Brain (organoid and tissue), 16 donors: ENCODE measurements at places on chromosomes 16 and 17.

- no peak for DNase-seq
Observed at GRCh38 chr17:56798916-56799315, 34.8 kb downstream of the C17orf67 start.

DNA sequence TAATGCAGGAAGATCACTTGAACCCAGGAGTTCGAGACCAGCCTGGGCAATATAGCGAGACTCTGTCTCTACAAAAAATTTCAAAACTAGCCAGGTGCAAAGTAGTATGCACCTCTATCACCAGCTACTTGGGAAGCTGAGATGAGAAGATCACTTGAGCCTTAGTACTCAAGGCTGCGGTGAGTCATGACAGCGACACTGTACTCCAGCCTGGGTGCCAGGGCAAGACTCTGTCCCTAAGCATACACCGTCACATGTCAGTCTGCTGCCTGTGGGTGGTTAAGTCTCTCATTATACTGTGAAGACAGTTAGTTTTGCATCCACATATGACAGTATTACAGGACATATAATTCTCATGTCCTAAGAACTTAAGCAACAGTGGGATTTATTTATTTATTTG, 21.8 kb downstream of the NMRAL1 start:
- DNase-seq: no peak

DNA sequence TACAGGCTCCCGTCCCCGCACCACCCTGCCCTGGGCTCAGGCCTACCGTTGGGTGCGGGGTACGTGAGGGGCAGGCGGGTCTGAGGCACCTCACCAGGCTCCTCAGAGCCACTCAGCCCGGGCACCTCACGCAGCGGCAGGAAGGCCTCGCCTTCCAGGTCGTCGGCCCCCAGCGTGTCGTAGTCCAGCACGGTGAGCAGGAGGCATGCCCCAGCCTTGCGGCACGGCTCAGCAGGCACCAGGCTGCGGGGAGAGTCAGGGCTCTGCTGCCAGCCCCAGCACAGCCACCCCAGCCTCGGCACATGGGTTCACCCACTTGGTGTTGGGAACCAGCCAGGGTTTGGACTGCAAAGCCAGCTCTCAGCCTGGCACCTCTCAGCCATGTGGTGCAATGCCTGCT, 15.5 kb downstream of the UNC13D start:
- no peak for DNase-seq

DNA sequence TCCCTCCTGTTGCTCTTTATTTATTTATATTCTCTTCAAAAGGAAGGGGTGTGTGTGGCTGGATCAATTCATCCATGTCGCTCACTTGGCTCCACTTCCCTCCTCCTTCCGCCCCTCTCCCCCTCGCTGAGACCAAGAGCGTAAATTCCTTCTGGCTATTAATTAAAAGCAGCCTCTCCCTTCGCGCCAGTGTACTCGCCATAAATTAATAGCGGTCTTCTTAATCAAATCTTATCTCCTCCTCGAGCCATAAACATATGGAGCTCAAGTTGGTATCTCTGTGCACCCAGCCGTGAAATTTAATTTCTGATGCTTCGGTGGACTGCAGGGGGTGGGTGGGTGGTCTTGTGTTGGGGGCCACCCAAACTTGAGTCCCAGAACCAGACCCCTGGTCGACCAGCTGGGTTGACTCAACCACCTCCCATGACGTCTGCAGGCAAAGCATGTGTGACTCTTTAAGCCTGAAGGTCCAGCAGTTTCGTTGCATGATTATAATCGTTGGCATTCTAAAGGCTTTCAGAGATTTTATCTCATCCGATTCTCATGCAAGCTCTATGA, 57.9 kb downstream of the SDK2 start:
- peak; percentile 31 for DNase-seq

DNA sequence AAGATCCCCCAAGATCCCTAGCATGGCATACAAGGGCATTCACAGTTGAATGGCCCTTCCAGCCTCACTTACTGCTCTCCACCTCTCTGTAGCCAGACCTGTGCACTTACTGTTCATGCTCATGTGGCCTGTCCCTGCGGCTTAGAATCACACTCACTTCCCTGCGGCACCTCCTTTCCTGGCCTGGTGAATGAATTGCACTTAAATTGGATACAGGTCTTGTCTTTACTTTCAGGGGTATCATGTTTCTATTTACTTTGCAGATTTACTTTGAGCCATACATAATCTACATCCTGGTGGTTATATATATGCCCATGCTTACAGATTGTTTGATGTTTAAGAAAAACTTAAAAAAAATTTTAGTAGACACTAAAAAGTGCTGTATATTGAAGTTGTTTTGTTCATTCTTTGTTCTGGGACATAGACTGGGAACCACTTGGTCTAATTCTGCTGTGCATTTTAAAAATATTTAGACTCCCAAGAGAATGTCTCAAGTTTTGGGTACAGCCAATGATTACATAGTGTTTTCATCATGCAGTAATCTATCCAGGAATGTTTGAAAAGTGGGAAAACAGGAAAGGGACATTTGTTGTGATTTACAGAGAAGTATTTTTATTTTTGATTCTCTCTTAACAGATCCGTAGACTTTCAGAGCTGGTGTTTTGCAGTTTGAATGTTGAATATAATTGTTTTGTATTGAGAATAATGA, 63.9 kb downstream of the NUP88 start:
- DNase-seq: no peak

DNA sequence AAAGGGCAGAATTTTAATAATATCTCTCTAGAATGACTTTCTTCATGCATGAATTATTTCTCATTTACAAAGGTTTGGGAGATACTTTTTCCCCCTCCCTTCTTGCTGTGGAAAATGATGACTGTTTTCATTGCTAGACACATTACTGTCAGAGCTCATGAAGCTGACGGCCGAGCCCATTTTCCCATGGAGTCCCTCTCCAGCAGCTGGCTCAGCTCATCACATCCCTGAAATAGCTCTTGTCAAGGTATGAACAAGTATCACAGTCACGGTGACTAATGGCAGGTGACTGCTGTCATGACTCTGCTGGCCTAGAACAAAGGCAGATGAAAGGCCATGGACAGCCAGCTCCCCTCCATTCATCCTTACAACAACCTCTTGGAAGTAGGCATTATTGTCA, 208.1 kb downstream of the ABCC12 start:
- DNase-seq: no peak

DNA sequence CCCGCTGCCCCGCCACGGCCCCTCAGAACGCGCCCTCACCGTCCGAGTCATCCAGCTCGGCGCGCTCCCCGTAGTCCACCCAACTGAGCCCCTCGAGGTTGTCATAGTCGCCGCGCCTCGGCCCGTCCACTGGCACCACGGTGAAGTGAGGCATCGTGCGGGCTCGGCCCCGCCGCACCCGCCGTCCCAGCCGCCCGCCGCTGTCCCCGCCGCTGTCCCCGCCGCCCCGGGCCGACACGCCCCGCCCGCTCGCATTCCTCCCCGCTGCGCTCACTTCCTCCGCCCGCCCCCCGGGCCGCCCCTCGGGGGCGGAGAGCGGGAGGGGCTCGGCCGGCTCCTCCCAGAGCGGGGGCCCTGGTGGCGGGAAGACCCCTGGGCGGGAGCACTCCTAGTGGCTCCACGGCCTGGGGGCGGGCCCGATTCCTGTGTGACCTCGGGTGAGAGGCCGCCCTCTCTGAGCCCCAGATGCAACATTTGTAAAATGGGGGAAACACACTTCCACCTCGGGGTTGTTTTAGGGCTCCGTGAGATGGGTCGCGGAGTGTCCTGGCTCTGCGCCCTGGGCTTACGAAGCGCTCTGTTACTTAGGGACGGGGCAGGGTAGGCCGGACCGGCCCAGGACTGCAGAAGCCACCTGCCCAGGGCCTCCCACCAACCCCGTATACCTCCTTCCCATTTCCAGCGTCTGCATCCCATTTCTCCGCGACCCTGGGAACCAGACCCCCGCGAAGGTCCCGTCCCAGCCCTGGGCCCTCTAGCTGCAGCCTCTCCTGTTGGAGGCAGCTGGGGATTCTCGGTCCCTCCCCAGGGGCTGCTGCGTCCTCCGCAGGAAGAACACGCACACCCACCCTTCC, at the start of gene SLC12A4:
TSS of gene SLC12A4 (minus strand) at position 238 of the 854 bp plus-strand sequence. CDS start at position 154, 84 bp downstream.
- peak; percentile 12 for DNase-seq

- DNase-seq: no peak
Observed at GRCh38 chr17:81631482-81631881, 5.4 kb downstream of the NPLOC4 start.

- no peak for DNase-seq
Observed at GRCh38 chr17:66892246-66892645, 57.3 kb downstream of the CACNG5 start.

DNA sequence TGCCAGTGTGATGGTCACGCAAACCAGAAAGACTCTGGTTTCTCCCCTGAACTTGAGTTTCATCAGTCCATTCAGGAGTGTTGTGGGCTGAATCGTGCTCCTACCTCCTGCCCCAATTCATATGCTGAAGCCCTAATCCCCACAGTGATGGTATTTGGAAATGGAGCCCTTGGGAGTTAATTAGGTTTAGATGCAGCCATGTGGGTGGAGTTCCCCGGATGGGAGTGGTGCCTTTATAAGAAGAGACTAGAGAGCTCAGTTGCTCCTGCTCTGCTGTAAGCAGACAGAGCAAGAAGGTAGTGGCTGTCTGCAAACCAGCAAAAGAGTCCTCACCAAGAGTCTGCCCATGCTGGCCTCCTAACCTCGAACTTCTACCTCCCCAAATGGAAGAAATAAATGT, 160.3 kb upstream of the DYNLRB2 start:
- no peak for DNase-seq

DNA sequence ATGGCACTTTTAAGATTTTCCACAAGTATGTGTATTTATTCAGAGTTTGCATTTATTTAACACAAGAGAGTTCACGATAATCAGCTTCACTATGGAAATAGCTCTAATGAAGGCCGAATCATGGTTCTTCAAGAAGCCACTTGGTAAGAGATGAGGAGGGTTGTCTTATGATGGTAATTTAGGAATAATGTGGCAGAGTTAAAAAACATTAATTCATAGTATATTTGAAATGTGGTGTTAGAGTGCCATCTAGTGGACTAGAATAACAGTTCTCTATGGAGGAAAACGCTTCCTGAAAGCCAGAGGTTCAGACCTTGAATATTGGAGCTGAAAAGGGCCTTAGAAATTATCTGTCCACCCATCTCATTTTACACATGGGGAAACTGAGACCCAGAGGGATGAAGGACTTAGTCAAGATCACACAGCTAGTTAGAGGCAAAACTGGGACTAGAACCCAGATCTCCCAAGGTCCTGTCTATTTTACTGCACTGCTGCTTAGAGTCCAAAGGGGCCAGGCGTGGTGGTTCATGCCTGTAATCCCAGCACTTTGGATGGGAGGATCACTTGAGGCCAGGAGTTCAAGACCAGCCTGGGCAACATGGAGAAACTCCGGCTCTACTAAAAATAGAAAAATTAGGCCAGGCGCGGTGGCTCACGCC, 33.8 kb upstream of the KPNB1 start:
- DNase-seq: peak; percentile 81

GRCh38 chr17:80116276-80116920, 15.0 kb downstream of the GAA start:
- DNase-seq: no peak

- DNase-seq: no peak
Observed at GRCh38 chr17:233473-233941, 52.1 kb upstream of the DOC2B start.

GRCh38 chr16:1530883-1531637, 2.4 kb upstream of the TMEM204 start:
- no peak for DNase-seq

GRCh38 chr16:71698491-71698890, 26.0 kb downstream of the PHLPP2 start:
- DNase-seq: no peak

- no peak for DNase-seq
Observed at GRCh38 chr17:50210240-50211225, 9.1 kb upstream of the COL1A1 start.
